ENCODE measurements at places on chromosomes 7 and 10. TPM values are rescaled to one million over a fixed set of nuclear protein-coding genes. Genes with fewer than 3 reads are reported as not detected.

RNF32 gene
- polyA plus RNA-seq = 2.3 TPM

NDUFA5 gene
- polyA plus RNA-seq = 14.6 TPM

FXYD4 gene
- not detected for polyA plus RNA-seq

NAT16 gene
- 0.64 TPM for polyA plus RNA-seq

LGI1 gene
- not detected for polyA plus RNA-seq

NPM3 gene
- polyA plus RNA-seq = 105 TPM

- DNase-seq = no peak
Measured at GRCh38 chr10:3278771-3279170, 106.2 kb upstream of the PITRM1 start.

- no peak for DNase-seq
Measured at GRCh38 chr7:116100626-116101025, 70.1 kb upstream of the TFEC start.

DNA sequence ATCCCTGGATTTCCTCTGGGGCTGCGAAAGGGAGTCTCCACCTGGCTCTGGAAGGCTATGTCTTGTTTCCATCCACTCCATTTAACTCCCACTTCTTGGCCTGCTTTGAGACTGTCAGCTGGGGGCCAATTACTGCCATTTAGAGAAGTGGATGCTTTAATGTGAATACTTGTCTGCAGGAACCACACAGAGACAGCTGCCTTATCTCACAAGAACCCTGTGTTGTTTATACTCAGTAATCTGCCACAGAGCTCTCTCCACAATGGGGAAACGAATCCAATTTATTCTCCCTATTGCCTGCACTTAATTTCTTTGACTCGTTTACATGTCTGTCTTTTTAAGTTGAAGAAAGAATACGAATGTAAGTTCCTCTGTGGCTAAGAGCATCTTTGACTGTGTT, 787.0 kb upstream of the C7orf33 start:
- peak; percentile 73 for DNase-seq

DNA sequence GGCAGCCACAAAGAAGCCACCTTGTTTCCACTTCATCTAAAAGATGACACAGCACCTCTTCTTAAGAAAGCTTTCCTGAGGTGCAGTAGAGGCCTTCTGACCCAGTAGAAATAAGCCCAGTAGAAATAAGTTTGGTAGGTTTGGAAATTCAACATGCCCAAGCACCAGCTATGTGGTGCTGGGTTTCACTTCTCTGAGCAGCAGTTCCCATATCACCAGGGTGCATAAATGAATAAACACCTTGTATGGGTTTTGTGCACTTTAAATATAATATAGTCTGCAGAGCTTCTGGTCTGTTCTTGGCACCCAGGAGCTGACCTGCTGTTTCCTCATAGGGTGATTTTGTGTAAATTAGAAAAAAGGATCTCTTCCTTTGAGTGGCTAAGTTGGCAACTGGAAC, 492.4 kb upstream of the SORCS1 start:
- DNase-seq = no peak

DNA sequence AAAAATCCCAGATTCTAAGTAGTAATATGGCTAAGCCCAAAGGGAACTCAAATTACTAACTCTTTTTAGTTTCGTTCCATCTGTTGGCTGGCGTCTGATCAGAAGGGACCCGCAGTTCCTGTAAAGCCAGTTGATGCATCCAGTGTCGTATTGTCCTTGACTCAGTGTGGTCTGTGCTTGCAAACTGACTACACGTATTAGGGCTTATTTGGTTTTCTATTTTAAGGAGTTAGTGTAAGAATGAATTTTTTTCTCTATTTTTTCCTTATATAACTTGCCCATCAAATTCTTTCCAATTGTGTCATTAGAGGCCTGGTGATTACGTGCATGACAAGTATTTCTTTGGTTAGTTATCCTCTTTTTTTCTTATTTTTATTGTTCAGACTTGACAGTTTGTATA, 9.7 kb downstream of the ABCA13 start:
- no peak for DNase-seq

- no peak for DNase-seq
Measured at GRCh38 chr7:85916016-85916415, 727.7 kb upstream of the GRM3 start.

- DNase-seq = no peak
Measured at GRCh38 chr7:150400788-150401423, 21.8 kb downstream of the ZNF775 start.

DNA sequence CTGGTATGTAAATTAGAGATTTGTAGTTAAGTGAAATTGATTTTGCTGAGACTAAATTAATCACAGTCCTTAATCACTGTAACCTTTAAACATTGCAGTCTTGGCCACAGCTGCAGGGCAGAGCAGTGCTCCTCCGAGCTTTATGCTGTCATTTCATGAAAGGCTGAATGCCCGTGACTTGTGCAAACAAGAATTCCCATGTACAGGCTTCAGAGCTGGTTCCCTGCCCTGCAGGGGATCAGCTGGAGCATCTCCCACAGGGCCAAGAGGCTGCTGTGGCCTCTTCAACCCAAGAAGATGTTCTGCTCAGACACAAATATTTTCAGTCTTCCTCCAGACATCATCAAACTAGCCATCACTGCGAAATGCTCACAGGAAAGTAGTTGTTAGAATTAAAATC, 419.1 kb downstream of the AUTS2 start:
- no peak for DNase-seq

DNA sequence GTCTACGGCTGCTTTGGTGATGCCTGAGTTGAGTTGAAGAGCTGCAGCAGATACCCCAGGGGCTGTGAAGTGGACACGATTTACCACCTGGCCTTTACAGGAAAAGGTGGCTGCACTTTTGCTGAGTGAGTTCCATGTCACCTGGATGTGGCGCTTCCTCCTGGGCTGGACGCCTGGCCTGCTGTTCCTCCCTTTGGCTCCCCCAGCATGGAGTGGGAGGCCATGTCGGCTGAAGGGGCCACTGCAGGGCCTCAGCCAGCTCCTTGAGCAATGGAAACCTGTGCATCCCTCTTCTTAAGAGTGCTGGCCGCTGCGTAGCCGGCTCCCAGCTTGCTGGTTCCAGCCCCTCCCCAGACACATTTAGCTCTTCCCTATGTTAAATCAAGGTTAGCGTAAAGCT, 221.0 kb downstream of the GLRX3 start:
- no peak for DNase-seq

DNA sequence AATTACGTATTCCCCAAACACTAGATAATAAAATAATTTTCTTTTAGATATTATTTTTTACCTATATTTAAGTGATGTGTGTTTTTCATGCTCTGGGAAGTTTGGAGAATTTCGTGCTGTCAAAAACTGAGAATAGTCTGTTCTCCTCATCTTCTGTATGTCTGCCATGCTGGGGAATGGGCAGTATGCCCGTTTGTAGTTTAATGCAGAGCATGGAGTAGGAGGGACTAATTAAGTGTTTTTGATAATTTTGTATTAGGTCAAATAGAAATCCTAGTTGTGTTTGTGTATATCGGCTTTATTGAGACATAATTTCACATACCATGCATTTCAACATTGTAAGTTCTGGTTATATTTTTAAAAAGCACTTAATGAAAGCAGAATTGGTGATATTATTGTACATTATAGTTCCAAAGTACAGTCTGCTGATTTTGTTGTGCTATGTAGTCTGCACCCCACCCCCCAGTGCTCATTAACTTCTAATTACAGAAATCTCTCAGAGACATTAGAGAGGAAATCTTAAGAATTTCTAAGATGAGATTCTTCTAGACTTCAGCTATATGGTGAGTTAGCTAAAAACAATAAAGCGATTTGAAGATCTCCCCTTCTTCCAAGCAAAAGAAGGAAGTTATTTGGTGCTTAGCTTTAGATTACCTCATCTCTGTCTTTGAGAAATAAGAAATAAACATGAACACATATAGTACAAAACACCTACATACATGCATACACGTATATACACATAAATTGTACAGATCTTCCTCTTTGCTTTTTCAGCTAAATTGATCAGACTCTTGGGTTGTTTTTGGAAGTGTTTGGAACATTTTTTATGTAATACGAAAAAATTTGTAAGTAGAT, 22.2 kb downstream of the ZRANB1 start:
- DNase-seq = no peak

- peak; percentile 78 for DNase-seq
Measured at GRCh38 chr7:152674860-152675758, 832 bp downstream of the XRCC2 start.

GRCh38 chr10:123908379-123908778, 16.8 kb upstream of the CPXM2 start:
- DNase-seq = no peak
